ENCODE measurements at places on chromosomes 6 and 20.

GRCh38 chr20:53866794-53867740 is 203.3 kb downstream of the BCAS1 start:
- no peak for DNase-seq

GRCh38 chr20:56348305-56348693 is 10.5 kb upstream of the FAM210B start:
- no peak for DNase-seq

GRCh38 chr6:52161689-52162438 is 24.3 kb upstream of the IL17A start:
- no peak for DNase-seq

DNA sequence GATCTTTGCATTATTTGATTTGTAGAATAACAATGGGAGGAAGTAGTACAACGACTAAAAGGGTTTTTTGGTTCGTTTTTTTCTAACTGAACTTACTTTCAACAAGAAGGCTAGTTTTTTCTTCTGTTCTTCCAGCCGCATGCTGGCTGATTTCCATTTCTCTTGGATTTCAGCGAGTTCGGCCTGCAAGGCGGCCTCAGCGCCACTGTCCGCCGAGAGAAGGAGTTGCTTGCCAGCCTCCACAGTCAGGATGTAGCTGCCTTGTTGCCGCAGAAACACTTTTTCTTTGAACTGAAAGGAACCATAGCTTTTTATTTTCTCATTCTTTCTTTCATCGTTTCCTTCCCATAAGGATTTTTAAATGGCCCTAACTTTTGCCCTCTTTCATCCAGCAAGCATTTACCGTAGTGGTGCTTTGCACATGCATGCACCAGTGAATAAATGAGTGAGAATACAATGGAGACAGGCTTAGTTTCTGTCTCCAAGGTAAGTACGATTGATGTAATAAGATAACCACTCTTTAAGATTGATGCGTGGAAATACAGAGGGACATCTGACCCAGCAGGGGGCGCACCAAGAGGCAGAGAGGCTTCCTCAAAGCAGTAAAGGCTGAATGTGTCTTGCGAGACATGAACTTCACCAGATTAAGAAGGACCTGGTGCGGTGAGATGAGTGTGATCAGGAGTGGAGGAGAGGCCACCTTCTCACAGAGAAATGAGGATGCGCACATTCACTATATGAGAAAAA is 398.8 kb downstream of the ESR1 start:
- DNase-seq = no peak

- DNase-seq = no peak
Observed at GRCh38 chr20:60203451-60203850, 245.2 kb downstream of the CDH26 start.

DNA sequence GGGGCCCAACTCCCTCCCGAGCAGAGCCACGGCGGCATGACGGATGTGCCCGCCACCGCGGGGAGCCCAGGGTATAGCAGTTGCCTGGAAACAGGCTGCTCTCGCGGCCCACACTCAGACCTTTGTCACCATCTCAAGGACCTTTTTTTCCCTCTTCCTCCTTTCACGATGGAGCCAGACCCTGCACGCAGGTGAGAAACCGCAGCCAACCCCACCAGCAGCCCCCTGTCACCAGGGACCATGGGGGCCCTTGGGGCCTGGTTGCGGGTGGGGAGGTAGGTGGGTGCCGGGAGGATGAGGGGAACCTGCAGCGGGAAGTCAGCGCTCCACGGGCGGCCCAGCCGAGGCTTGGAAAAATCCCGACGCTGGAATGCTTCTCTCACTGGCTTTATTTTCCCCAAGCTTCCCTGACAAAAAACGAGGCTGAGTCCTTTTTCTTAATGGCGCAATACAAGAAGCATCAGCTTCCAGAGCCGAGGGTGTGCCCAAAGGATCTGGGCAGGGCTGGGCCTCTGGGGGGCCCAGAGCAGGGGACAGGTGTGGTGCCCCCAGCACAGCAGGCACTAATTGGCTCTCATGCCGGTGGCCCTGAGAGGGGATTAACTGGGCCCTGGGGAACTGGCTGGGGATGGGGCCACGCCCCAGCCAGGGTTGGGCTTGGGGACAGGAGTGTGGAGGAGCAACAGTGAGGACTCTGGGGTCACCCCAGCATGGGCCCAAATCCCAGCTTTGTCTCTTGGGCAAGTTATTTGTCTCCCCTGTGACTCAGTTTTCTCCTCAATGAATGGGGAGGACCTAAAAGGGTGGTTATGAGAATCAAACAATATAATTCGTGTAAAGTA is 23.9 kb downstream of the NOL4L start:
- no peak for DNase-seq

DNA sequence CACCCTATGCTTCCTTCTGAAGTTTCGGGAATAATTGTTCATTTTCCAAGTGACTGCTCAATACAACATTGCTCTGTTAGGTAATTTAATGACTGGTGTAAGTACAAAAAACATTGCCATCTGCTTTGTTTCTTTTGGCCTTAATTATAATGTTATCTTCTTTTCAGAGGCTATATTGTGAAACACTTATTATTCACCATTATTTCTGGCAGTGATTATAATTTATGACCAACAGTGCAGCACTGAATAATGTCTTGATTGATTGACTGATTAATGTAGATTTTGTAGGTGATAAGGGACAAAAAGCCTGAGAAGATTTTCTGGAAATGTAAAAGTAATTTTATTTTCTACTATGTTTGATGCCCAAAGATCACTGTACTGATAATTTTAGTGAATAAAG is 377.7 kb downstream of the PLCB1 start:
- DNase-seq = no peak

DNA sequence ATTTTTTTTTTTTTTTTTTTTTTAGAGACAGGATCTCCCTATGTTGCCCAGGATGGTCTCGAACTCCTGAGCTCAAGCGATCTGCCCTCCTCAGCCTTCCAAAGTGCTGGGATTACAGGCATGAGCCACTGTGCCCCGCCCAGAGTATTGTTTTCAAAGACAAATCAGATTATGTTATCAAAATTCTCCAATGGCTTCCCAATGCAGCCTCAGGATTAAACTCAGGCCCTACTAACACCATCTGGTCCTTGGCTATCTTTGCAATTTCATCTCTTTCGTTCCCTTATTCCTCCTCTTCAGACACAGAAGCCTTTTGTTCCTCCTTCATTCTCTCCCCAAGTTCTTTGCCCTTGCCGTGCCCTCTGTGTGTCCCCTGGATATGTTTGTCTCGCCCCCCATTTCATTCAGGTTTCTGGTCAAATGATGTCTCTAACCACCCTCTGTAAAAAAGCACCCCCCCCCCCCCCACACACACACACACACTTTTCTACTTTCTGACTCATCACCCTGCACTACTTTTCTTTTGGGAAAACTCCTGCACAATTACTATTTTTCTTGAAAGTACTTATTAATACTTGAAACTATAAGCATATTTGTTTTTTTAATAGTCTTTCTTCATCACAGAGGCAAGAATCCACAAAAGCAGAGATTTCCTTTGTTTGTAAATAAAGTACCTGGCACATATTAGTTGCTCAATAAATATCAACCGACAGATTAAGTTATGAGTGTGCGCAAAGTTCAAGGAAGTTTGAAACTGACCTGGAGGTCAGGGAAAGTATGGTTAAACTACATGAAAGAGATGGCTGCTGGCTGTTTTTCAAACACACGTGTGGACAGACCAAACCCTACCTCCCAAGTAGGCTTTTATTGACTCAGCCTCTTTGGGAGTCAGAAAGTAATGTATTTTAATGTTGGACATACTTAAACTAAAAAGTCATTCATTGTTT is 16.7 kb downstream of the BTN1A1 start:
- DNase-seq = no peak

DNA sequence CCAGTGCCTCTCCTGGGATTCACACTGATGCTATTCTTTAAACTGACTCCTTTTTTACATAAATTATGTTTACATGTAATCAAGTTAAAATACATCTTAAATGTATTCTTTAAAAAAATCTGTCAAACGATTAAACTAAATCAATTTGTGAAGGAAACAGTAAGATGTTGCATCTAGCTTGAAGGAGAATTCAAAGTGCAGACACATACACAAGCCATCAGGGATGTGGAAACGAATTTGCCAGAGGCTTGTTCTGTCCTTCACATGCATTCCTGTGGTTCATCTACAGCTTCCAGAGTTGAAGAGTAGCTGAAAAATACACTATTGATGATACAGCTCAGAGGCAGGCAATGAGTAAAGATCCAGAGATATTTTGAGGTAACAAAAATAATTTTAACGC is 7.3 kb upstream of the BPIFB3 start:
- no peak for DNase-seq

- DNase-seq = no peak
Observed at GRCh38 chr6:108947114-108947854, 99.1 kb downstream of the ARMC2 start.

- no peak for DNase-seq
Observed at GRCh38 chr20:14845199-14846160, 508.1 kb upstream of the FLRT3 start.

DNA sequence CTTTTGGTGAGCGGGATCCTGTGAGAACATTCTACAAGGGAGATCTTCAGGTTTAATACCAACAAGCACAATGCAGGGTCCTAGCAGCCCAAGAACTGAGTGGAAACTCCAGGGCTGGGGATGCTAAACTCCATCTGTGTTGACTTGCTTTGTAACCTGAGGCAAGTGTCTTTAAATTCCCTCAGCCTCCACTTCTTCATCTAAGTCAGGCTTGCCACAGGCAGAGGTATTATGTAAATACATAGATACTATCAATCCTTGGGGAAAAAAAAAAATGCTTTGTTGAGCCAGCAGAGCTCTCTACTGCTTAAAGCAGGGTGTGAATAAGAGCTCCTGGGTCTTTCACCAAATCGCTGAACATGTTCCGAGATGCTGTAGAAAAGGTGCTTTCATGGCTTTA is 114.2 kb upstream of the PHACTR1 start:
- no peak for DNase-seq

DNA sequence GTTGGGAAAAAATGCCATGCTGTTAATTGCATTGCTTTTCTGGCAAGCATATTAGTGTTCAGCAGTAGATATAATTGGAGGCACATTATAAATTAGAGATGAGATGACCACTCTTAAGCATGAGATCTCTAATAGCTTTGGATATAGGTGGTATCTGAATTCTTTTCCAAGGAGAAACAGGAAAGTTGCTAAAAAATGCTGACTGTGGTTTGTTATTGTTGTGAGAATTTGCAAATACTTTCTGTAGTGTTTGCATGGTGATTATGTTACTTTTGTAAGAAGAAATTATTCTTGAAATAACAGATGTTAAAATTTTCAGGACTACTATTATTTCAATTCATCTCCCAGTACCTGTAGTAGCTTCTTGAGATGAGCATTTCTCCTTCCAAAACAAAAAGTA is 225.2 kb downstream of the TBC1D7 start:
- DNase-seq = no peak

- DNase-seq = no peak
Observed at GRCh38 chr20:49698477-49698876, 15.2 kb downstream of the B4GALT5 start.

- no peak for DNase-seq
Observed at GRCh38 chr6:26543953-26544352, 5.8 kb downstream of the HMGN4 start.
